ENCODE measurements at places on chromosomes 5 and 9.

DNA sequence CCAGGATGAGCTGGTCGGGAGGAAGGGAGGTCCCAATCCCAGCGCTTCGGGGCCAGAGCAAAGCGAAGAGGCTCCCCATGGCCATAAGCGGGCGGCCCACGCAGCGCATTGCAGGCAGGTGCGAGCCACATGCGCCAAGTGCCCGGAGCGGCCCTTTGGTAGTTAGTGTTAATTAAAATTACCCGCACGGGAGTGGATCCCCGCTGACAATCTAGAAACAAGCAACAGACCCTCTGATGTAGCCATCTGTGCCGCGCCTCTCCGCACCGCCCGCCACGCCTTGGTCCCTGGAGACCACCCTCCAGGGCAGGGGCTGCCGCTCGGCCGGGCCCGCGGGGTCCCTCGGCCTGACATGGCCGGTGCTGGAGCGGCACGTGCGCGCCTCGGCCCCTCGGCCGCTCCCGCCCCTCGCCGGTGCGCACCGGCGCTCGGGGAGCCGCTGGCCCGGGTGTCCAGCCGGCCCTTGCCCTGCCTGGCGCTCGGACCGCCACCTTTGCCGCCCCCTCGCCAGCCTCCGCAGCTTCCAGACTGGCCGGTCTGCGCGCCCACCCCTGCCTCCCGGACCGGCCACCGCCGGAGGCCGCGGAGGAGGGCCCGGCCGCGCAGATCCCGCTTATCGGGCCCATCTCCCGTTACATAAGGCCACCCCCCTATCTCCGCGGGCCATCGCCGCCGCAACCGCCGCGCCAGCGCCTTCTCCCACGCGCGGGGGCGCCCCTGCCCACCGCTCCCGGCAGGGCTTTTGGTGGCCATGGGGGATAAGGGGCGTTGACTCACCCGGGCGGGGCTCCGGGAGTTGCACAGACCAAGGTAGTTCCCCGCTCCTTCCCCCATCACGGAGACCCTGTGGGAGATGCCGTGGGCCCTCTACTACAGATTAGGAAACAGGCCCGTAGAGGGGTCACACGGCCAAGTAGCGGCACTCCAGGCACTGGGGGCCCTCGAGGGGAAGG is 1.9 kb upstream of the IL13 start:
- DNase-seq, result no peak

- DNase-seq, result no peak
Observed at GRCh38 chr5:125894383-125894782, 528.8 kb upstream of the GRAMD2B start.

- no peak for DNase-seq
Observed at GRCh38 chr5:36631620-36632362, 25.4 kb downstream of the SLC1A3 start.

DNA sequence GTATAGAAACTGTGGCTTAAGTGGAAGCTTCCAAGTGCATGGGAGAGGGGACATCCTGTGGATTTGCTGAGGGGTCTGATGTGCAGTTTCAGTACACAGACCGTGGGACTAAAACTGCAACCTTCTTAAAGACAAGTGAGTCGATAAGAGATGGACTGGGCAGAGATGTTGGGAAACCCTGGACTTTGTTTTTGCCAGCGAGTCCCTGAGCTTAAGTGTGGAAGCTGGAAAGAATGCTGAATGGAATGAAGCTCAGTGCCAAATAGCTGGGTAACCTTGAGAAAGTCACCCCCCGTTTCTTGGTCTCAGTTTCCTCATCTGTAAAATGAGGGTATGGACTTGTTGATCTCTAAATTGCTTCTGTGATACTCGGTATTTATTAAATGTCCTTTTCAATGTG is 37.3 kb upstream of the KLF9 start:
- DNase-seq, result no peak

DNA sequence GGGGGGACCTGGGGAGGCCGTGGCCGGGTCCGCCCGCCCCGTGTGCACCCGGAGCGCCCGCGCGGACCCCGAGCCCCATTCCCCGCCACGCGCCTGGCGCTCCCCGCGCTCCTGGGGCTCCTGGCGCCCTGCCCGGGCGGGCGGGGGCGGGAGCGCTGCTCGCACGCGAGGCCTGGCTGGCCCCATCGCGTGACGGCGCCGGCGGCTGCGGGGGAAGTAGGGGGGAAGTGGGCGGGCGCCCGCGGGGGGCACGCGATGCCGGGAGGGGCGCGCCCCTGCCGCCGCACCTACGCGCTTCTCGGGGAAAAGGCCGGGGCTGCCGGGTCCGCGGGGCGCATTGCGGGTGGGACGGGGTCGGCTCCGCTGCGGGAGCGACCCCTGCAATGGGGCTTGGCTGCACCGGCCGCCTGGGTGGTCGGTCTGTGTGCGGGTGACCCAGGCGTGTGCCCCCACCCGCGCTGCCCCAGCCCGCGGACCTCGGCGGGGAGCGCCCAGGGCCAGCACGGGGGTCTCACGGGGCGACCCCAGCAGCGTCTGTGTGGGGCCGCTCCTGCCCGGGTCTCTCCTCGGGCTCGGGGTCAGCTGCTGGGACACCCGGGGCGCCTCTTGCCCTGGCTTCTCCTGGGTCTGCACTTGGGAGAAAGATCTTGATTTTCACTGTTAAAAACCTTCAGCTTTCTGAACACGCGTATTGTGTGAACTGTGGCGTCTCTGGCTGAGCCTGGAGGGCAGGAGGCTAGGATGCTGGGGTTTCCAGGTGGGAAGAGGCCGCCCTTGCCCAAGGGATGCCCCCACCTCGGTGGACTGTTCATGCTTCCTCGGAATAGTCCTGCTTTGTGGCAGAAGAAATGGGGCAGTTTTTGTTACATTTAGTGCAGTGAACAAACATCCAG is 52.4 kb downstream of the AHRR start:
- DNase-seq, result peak; percentile 98

DNA sequence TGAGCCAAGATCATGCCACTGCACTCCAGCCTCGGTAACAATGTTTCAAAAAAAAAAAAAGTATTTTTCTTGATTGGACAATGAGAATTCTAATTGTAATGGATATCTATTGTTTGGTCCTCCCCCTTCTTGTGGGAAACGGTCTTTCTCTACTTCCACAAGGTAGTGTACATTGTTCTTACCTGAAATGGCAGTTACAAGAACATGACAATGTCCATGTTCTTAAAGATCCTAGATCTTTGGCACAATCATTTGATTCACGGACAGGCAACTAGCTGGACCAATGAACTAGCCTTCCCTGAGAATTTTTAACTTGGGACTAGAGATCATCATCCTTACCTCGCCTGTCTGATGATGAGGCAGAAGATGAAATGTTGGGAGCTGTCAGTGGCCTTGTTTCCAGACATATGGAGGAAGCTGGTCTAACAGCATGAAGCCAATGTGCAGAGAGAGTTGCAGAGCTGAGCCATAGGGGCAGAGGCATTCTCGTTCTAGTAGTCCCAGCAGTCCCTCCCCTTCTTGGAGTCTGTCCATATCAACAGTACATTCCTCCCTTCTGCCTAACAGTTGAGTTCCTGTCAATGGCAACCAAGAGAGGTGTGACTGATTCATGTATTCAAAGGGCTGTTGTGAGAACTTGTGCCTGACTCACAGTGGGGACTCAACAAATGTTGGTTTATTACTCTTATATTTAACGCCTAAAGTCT is 2.1 kb upstream of the MARCHF6 start:
- DNase-seq, result peak; percentile 31

DNA sequence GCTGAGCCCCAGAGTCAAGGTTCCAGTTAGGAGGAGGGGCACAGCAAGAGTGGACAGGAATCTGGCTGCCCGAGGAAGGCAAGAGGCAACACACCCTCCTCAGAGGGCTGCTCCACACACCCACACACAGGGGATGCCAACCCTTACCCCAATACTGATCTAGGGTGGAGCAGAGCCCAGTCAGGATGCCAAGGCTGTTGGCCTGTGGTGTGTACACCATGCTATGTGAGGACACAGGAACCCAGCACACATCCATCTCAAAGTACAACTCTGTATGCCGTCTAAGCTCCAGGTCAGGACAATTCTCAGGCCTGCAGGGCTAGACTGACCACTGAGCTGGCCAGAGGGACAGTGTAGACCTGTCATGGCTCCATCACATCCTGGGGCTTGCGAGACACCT is 2.6 kb downstream of the SEPTIN8 start:
- no peak for DNase-seq

GRCh38 chr9:136007934-136008692 is 46.9 kb upstream of the UBAC1 start:
- DNase-seq, result no peak

GRCh38 chr9:6793203-6793602 is 35.4 kb downstream of the KDM4C start:
- DNase-seq, result no peak

- peak; percentile 97 for DNase-seq
Observed at GRCh38 chr9:89604729-89605464, at the start of gene GADD45G. Gene GADD45G (plus strand): TSS chr9:89605012. CDS start chr9:89605122, 110 bp downstream.

GRCh38 chr5:10778179-10778910 is 17.3 kb upstream of the DAP start:
- DNase-seq, result no peak

GRCh38 chr9:98558575-98558974 is 150.2 kb downstream of the GABBR2 start:
- DNase-seq, result no peak

- DNase-seq, result no peak
Observed at GRCh38 chr5:178337334-178337741, 104.7 kb upstream of the PHYKPL start.

DNA sequence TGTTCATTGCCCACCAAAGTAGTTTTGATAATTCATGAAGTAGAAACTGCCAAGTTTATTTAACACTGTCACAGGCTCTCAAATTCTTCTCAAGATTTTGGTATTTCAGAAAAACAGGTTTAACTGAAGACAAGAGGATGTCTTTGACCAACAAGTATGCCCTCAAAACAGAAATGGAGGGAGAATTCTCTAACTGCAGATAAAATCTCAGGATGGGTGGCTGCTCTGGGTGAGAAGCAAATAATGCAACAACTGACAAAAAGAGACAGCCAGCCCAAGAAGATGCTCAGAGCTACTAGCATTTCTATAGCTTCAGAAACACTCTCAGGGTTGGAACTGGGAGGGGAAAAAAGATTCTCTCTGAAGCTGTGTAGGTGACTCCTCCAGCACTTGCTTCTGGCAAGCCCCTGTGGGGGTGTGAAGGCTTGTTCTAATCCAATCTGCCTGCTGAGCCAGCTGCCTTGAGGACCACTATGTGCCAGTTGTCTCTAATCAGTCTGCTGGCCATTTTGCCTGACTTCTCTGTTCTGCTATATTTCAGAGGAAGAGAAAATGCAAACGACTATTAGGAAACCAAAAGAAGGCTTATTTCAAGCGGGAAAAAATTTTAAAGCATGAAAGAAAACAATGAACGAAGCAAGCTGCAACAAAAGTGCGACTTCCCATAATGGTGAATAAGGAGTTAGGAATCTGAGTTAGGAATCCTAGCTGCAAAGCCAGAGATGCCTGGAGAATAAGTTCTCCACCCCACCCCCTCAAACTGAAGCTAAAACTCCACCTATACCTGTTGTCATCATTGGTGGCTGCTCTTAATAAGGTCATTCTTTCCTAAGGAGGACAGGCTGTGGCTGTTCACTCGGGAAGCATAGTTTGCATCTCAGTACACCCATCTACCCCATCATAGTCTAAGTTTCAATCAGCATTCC is 147.5 kb downstream of the GNAQ start:
- no peak for DNase-seq

- DNase-seq, result peak; percentile 27
Observed at GRCh38 chr9:135797507-135798262, 95.7 kb downstream of the KCNT1 start.

- DNase-seq, result no peak
Observed at GRCh38 chr9:37960631-37961030, 56.7 kb upstream of the SLC25A51 start.

- DNase-seq, result no peak
Observed at GRCh38 chr9:32577316-32577715, 4.4 kb upstream of the NDUFB6 start.

- no peak for DNase-seq
Observed at GRCh38 chr5:149831492-149831891, 101.4 kb downstream of the PPARGC1B start.

- no peak for DNase-seq
Observed at GRCh38 chr5:108003178-108003577, 332.4 kb upstream of the EFNA5 start.

GRCh38 chr9:37936965-37937364 is 33.0 kb upstream of the SLC25A51 start:
- DNase-seq, result no peak

- DNase-seq, result no peak
Observed at GRCh38 chr5:107068782-107069181, 602.0 kb downstream of the EFNA5 start.

GRCh38 chr5:133596049-133596448 is 16.3 kb downstream of the FSTL4 start:
- no peak for DNase-seq

DNA sequence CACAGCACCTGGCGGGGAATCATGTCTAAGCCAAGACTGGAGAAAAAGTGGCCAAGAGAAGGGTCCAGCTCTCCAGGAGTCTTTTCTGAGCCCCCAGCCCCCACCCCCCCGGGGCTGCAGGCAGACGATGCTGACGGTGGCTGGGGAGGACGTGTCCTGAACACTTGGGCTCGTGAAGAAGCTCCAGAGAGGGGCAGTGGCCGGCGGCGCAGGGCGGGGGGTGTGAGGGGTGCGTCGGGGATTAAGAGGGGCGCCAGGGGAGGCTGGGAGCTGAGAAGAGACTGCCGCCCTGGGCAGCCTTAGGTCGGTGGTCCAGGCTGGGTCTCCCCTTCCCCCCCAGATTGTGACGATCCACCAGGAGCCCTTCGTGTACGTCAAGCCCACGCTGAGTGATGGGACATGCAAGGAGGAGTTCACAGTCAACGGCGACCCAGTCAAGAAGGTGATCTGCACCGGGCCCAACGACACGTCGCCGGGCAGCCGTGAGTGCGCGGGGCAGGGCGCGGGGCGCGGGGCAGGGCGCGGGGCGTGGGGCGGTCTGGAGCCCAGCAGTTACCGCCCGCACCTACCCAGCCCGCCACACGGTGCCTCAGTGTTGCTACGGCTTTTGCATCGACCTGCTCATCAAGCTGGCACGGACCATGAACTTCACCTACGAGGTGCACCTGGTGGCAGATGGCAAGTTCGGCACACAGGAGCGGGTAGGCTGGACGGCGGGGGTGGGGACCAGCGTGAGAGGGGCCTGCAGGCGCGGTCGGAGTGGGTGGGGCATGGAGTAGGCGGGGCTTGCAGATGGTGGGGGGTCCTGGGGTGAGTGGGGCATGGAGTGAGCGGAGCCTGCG is 8.9 kb downstream of the LRRC26 start:
- DNase-seq, result peak; percentile 43

DNA sequence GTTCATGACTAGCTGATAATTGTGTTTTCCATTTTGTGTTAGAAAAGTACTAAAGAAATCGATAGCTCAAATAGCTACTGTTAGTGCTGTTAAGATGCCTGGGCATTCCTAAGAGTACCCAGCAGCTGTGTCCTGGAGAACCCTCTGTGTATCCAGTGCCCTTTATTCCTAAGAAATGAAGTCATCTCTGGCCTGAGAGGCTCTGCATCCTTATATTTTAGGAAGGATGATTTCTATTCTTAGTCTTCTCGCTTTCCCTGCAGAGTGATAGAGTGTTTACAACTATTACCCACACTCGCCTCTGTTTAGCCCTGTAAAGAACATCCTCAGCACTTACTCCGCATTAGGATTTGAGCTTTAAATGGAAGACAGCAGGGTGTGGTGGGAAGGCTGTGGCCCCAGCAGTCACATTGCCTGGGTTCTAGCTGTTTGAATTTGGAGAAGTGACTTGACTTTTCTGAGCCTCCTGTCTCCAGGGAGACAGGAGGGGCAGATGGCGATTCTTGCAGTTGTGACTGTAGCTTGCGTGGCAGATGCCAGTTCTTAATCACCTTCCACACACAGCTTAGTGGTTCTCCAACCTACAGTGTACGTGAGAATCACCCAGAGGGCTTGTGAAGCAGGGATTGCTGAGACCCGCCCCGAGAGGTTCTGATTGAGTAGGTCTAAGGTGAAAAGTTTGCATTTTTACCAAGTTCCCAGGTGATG is 177.2 kb upstream of the PITX1 start:
- DNase-seq, result no peak

- DNase-seq, result no peak
Observed at GRCh38 chr5:89179731-89180130, 296.7 kb upstream of the MEF2C start.
